Pulmonary artery endothelial cell (primary cell): ENCODE measurements at places on chromosomes 1 and 21.

- DNase-seq = no peak
Observed at GRCh38 chr1:172823534-172823933, 164.6 kb downstream of the FASLG start.

GRCh38 chr1:28882009-28882628, 32.2 kb upstream of the EPB41 start:
- peak; percentile 47 for DNase-seq

DNA sequence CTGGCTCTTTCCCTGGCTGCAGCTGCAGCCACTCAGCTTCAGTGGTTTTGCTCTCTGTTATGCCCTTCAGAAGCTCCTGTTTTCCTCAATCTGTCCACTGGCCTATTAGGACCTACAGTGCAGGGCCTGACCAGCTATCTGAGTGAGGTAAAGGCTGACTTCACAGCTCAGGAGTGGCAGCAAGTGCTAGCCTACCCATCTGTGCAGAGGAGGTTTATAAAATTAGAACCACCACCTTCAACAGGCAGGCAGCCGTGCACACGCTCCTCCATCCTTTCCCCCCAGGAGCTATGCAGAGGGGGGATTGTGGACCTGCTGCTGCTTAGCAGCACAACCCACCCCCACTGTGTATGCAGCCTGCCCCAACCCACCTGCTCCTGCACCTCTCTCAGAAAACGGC, 8.3 kb downstream of the ADAR start:
- DNase-seq = no peak

- DNase-seq = no peak
Observed at GRCh38 chr1:207024202-207025145, 8.1 kb downstream of the C1orf116 start.

GRCh38 chr1:183514235-183514634, 41.9 kb downstream of the SMG7 start:
- no peak for DNase-seq

- DNase-seq = no peak
Observed at GRCh38 chr1:197842646-197843045, 59.8 kb upstream of the C1orf53 start.

DNA sequence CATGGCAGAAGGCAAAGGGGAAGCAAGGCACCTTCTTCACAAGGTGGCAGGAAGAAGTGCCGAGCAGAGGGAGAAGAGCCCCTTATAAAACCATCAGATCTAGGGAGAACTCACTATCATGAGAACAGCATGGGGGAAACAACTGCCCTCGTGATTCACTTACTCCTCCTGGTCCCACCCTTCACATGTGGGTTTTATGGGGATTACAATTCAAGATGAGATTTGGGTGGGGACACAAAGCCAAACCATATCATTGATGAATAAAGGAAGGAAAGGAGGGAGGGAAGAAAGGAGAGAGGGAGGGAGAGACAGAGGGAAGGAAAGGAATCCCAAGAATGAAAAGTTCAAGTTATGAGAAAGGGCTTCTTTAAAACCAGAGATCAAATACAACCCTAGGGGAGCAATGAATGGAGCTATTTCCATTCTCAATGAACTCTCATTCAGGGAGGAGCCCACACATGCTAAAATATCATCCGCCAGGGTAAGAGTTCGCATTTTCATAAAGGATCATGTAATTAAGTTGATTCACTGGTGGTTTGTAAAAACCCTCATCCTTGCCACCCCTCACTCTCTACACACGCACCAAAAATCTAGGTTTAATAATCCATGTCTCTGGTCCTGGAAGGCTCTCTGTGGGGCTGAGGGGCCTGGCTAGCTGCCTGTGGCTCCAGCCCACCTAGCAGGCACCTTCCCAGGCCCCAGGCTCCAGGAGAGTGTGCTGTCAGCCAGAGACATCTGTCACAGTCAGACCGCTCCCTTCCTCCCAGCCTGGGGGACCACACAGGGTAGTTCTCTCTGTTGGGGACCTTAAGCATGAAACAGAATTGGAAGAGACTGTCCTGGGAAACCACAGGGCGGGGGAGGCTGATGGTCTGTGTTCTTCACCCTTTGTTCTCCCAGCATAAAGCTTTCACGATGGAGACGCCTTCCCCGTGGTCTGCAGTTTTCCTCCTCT, 94.0 kb downstream of the CCDC185 start:
- no peak for DNase-seq

GRCh38 chr1:205989786-205990185, 13.4 kb downstream of the RAB7B start:
- no peak for DNase-seq

DNA sequence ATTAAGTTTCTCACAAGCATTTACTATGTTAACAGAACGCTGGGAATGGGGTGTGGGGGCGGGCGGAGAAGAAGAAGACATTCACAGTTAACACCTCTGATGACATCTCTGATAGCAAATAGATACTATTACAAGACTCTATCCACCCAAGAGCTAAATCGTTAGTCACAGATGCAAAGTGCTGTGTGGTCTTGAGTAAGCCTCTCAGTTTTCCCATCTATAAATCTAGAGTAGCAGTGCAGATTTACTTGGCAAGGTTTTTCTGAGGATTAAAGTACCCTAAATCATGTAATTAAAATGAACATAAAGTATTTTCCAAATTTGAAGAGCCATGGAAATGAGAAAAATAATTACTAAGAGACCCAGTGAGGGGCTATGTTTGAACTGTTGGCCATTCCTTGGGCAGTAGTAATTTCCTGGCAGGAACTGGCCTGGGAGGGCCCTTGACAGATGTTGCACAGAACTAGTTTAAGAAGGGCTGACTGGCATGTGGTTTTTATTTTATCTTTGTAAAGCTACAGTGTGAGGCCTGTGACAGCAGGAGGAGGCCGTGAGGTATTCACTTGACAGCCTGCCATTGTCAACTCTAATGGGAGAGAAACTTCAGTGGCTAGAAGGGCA, 58.7 kb upstream of the APOBEC4 start:
- peak; percentile 43 for DNase-seq

GRCh38 chr1:109395602-109396512, 1.9 kb downstream of the SORT1 start:
- DNase-seq = no peak

GRCh38 chr1:162276493-162276892, 100.2 kb downstream of the SPATA46 start:
- no peak for DNase-seq

DNA sequence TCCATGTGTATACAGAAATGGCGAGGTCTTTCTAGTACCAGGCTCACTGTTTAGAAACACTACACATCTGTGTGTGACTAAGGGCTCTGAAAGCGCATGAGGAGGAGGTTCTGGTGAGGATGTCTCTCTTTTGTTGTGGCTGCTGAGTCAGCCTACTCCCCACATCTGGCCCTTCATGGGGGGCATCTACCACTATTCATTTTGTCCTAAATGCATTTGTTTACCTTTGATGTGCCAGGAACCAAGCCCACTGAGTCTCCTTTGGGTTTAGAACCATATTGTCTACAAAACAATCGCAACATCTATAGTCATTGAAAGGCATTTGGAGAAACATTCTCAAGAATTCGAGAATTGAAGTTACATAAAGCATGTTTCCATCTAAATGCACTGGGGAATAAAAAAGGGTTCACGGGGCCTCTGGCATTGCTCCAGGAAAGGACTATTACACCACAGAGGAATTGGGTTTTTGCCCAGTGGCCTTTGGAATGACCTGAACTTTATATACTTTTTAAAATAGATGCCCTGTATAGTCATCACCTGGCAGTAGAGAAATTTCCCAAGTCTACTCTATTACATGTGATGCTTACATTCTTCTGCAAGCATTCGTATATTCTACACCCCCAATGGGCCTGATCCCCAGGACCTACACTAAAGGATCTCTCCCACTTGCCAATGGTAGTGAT, 35.1 kb upstream of the ADORA3 start:
- no peak for DNase-seq

- no peak for DNase-seq
Observed at GRCh38 chr1:27560268-27561123, 43.4 kb downstream of the AHDC1 start.

DNA sequence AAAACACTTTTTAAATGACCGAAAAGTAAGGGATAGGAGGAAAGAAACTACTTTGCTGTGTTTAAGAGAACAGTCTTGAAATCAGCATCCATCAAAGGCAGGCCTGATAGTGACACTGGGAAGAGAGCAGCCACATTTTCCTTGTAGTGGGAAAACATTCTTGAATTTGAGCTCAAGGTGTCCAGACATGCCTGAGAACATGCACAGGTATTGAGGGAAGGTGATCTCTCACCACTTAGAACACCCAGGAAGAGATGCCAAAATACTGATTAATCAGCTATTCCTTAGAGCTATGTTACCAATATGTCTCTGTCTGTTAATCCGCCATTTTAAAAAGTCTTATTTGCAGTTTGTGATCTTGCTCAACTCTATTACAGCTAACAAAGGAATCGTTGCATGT, 25.9 kb downstream of the IL12RB2 start:
- no peak for DNase-seq

GRCh38 chr1:225651872-225652728, 823 bp downstream of the ENAH start:
- DNase-seq = no peak

DNA sequence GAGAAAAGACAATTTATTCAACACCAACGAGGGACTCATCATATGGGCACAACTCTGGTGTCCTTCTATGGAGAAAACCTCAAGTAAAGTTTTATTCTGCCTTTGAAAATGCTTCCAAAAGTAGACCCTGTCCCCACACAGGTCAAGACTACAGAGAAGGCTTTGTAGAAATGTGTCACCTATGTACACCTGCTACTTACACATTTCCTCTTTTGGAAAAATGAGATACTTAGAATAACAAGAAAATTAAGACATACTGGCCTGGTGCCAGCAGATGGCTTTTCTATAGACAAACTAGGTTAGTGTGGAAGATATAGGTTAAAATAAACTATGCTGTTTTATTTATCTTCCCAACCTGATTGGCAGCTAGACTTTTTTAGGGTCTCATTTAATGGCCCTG, 13.6 kb downstream of the POGK start:
- no peak for DNase-seq

- DNase-seq = no peak
Observed at GRCh38 chr1:179034720-179035119, 9.0 kb downstream of the FAM20B start.

GRCh38 chr1:179825798-179826460, 51.7 kb downstream of the TOR1AIP2 start:
- DNase-seq = no peak

GRCh38 chr1:78987042-78987441, 19.5 kb downstream of the ADGRL4 start:
- no peak for DNase-seq

DNA sequence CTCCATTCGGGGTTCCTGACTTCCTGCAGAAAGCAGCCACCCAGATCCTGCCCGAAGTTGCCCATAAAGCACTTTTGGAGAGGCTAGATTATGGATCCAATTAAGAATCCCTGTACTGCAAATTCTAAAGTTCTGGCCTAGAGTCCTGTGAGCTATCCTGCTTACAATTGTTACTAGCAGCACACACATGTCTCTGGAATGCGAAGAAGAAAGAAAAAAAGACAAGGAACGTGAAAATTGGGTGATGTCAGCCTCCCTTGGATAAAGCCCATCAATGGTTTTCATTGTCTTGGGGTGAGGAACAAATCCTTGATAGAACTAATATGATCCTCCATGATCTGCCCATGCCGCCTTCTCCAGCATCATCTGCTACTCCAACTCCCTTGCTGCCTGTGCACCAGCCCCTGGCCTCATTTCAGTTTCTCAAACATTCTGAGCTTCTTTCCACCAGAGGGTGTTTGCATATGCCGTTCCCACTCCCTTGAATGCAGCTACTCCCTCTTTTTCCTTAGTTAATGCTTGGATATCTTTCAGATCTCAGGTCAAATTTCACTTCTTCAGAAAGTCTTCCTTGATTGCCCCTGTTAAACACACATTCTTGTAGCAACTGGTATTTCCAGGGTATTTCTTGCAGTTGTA, 94.0 kb downstream of the ST6GALNAC5 start:
- no peak for DNase-seq

GRCh38 chr1:183002797-183003196, 20.4 kb upstream of the LAMC1 start:
- no peak for DNase-seq

- DNase-seq = no peak
Observed at GRCh38 chr1:2214541-2215241, 13.4 kb upstream of the SKI start.

- no peak for DNase-seq
Observed at GRCh38 chr1:91828583-91829281, 57.2 kb downstream of the TGFBR3 start.

GRCh38 chr1:117794073-117794472, 135.3 kb downstream of the GDAP2 start:
- DNase-seq = no peak

DNA sequence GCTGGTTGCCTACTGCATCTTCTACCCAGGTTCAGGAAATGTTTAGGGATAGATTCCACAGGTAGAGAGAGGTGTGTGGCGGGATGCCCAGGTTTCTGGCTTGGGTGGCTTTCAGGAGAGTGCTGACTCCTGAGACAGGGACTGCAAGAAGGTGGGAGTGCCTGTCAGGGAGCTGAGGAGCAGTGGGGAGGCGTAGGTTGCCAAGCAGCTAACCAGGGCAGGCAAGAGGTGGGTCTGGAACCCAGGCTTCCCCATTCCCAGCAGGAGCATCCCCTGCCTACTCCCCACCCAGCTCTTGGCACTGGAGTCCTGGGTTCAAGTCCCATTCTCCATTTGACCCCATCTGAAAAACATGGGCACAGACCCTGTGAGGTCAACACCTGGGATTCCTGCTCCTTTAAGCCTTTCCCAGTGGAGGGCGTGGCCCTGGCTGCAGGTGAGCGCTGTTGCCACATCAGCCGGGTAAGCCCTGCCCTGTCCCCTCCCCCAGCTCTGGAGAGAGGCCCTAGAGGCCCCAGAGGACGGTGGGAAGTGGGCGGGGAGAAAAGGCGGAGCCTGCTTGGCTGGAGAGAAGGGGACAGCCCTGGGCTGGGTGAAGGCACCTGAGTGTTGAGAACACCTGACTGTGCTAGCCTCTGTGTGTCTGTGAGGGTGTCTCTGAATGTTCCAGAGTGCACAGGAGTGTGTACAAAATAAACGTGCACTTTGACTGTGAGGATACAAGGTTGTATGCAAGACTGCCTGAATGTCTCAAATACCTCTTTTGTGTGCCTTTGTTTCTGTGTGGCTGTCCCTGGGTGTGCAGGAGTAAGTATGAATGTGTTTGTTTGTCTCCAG, 14.0 kb upstream of the SYNC start:
- no peak for DNase-seq

- no peak for DNase-seq
Observed at GRCh38 chr1:245007852-245008251, 143.5 kb upstream of the HNRNPU start.

GRCh38 chr1:50750021-50750619, 209.9 kb downstream of the FAF1 start:
- no peak for DNase-seq

DNA sequence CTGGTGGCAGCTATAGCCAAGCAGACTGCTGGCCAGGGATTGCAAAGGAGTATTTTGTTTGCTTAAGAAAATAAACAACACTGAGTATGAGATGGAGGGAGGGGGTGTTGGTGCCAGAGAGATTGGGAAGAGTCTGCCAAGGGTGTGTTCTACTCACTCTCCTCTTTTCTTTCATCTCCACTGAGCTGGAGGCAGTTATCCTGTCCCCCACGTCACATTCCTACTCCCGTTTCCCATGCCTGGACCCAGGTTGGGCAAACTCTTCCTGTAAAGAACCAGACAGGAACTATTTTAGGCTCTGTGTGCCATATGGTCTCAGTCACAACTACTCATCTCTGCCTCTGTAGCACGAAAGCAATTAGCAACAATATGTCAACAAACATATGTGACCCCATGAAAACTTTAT, 1.4 kb upstream of the IL24 start:
- no peak for DNase-seq

GRCh38 chr1:88877382-88877825, 14.0 kb downstream of the GTF2B start:
- DNase-seq = no peak

GRCh38 chr21:38958323-38958705, 152.6 kb downstream of the ETS2 start:
- DNase-seq = no peak
